ENCODE measurements at places on chromosomes 7 and 10.

- no peak for DNase-seq
These were observed 338.8 kb downstream of the AUTS2 start for GRCh38 chr7:69937097-69937496.

DNA sequence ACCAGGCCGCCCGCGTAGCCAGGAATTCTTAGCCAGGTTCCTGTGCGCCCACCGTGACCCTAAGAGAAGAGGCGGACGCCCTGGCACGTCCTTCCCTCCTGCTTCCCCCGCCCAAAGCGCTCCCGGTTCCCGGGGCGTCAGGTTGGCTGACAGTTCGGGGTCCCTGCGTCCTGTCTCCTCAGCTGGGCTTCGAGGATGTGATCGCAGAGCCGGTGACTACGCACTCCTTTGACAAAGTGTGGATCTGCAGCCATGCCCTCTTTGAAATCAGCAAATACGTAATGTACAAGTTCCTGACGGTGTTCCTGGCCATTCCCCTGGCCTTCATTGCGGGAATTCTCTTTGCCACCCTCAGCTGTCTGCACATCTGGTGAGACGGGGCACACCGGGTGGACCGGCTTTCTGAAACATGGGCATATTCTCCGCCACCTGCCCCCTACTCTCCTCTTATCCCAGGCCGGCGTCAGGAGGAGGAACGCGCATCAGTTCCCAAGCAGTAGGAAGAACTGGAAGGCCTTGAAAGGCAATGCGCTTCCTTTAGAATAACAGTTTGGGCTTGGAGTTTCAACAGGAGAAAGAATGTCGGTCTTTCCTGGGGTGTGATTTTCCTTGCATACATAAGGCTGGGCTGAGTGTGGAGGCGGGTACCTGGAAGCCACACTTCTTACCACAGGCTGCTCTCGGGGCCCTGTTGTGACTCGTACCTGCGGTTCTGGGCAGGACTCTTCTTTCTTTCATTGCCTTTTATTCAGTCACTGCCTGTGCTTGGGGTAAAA is 728 bp downstream of the CAV2 start:
- DNase-seq: no peak

GRCh38 chr7:90387470-90388240 is 15.6 kb upstream of the CLDN12 start:
- DNase-seq: no peak

DNA sequence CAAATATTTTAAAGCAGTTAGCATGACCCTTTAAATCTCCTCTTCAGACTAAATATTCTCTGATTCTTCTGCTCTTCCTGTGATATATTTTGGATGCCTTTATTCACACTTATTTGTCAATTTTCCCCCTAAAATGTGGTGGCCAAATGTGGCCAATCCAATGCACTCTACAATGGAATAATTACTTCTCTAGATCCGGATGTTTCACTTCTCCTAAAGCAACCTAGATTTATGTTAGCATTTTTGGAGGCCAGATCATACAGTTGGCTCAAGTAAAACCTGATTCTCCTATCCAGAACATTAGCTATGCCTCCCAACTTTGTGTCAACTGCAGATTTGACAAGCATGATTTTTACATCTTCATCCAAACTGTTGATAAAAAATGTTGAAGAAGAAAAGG is 153.7 kb downstream of the CREB5 start:
- DNase-seq: no peak

DNA sequence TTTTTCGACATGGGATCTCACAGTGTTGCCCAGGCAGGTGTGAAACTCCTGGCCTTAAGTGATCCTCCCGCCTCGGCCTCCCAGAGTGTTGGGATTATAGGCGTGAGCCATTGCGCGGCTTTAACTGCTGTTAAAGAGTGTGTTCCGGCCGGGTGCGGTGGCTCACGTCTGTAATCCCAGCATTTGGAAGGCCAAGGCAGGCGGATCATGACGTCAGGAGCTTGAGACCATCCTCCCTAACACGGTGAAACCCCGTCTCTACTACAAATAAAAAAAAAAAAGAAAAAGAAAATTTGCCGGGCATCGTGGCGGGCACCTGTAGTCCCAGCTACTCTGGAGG is 1.1 kb downstream of the RABGEF1 start:
- no peak for DNase-seq

All from NCI-H2029 (cell line).